ENCODE measurements at places on chromosomes 7 and 10.

DNA sequence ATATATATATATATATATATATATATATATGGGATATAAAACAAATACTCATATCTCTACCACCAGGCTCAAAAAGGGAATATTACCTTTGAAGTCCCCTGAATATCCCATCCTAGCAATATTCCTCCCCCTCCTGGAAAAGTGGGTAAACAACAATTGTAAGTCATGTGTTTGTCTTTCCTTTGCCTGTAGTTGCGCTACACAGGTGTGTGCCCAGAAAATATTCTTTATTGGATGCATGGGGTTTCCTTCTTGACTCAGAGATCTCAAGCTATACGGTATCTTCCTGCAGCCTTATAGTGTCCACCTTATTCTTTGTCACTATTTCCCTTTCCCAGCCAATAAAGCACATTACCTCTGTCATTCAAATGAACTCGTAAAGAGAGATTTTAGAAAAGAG lies 54.2 kb downstream of the MET start:
- no peak for DNase-seq

GRCh38 chr7:42736931-42737330 lies 174.9 kb downstream of the C7orf25 start:
- DNase-seq, result no peak

DNA sequence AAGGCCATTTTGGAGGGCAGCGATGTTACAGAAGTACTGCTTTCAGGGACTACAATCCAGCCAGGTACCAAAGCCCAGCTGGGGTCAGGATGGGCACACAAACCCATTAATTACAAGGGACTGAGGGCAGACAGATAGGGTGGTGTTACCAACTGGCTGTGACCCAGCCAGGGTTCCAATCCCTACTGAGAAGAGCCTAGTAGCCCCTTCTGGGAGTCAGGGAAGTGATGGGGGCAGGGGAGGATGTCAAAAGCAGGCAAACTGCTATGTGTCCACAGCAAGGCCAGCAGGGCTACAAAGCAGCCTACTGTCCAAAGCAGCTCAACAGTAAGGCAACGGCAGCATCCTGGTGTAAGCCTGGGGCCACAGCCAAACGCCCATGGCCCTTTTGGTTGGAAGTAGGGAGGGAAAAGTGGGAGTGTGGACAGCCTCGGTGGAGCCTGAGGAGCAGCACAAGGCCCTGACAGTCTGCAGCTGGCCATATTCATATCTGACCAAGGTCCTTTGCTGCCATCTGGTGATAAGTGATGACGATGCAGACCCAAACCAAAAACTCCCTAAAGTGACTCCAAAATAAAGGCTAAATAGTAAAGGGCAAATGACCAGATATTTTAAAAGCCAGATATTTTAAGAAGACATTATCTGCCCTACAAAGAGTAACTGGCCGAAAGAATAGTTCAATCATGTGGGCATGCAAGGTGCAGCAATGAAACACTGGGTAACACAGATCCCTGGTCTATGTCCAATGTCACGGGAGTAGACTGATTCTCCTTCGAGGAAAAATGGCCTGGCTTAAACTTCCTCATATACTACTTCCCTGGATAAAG lies 56.9 kb downstream of the XPNPEP1 start:
- DNase-seq, result no peak

GRCh38 chr7:112184455-112184854 lies 21.7 kb downstream of the DOCK4 start:
- no peak for DNase-seq

- DNase-seq, result no peak
These were observed 625 bp downstream of the RP9 start for GRCh38 chr7:33108554-33109004.

- DNase-seq, result peak; percentile 8
These were observed 154.3 kb downstream of the ELAPOR2 start for GRCh38 chr7:86904949-86905834.

GRCh38 chr10:78321000-78321399 lies 287.3 kb downstream of the RPS24 start:
- no peak for DNase-seq

DNA sequence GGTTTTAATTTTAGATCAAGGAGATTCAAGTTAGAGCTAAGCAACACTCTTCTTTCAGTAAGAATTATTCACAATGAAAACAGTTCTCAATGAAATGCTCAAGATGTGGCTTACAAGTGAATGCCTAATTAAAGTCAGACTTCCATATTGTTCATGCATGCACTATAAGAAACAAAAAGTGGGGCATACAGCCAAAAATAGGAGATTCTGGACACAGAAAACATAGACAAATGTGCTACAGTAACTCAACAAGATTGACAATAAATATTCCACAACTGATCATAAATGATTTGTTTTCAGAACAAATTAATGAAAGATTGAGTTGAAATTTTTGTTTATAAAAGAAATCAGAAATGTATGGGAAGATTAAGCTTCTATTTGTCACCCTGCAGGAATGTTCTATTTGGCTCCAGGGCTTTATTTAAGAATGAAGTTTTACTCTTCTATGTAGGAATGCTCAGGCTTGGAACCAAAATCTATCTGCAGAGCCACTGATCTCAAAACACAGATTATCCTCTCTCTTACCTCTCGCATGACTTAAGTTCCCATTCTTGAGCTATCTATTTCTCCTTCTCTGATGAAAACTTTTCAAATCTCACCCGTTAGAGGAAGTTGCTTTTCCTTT lies 89.0 kb upstream of the PIP4K2A start:
- DNase-seq, result no peak

DNA sequence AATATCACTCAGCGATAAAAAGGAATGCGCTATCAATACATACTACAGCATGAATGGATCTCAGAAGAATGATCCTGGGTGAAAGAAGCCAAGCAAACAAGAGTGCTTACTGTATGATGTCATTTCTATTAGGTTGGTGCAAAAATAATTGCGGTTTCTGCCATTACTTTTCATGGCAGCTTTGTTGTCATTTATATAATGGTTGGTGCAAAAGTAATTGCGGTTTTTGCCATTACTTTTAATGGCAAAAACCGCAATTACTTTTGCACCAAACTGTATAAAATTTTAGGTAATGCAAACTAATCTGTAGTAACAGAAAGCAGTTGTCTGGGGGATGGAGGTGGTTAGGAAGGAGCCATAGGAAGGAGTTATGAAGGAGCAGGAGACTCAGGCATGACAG lies 318.3 kb upstream of the ZMIZ1 start:
- no peak for DNase-seq

GRCh38 chr7:134619627-134620331 lies 26.9 kb upstream of the BPGM start:
- no peak for DNase-seq

DNA sequence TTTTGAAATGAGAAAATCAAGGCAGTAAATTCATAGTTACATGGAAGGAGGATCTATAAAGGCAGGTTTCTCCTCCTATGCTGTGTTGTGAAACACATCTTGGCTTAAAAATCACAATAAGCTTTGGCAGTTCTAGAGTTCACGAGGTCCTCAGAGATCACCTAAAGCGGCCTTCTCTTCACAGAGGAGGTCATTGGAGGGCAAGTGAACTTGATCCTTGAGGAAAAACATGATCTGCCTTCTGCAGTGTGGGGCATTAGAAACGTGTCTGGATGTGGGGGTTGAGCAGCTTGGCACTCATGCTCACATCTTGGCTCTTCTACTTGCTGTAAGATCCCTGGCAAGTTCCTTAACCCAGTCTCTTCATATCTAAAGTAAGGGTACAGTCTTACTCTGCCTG lies 96.1 kb upstream of the BMPER start:
- no peak for DNase-seq

DNA sequence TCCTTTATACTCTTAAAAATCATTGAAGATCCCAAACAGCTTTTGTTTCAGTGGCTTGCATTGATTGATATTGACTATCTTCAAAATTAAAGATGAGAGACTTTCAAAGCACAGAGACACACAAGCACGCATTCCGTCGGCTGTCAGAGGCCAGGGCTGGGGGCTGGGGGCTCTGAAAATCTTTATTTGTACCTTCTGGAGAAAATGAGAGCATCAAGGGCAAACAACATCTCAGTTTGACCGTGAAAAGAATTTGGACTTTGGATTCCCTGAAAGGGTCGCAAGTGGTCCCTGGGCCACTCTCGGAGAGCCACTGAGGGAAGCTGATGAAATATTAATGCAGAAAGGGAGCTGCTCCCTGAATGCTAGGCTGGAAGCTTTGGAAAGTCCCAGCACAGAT lies 96.4 kb downstream of the CHST15 start:
- no peak for DNase-seq

GRCh38 chr10:98267894-98268693 lies at the start of gene LOXL4:
Gene LOXL4, minus strand, starts transcription at chr10:98268194. Its CDS starts 5,175 bp downstream, at chr10:98263019.
- DNase-seq, result no peak

DNA sequence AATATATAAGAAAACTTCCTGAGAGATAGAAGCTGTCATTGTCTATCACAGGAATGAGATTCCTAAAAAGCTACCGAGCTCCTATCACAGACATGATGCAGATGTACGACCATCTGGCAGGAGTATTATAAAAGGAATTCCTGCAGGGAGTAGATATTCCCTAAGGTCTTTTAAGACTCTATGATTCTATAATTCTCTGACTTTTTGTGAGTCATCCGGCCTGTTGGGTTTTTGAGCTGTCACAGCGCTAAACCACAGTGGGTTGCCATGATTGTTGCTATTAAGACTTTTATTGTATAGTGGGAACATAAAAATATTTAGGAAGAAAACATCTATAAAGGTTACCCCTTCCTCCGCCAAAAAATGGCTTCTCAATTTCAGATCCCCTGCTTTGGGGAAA lies 223.4 kb downstream of the BMPER start:
- no peak for DNase-seq

DNA sequence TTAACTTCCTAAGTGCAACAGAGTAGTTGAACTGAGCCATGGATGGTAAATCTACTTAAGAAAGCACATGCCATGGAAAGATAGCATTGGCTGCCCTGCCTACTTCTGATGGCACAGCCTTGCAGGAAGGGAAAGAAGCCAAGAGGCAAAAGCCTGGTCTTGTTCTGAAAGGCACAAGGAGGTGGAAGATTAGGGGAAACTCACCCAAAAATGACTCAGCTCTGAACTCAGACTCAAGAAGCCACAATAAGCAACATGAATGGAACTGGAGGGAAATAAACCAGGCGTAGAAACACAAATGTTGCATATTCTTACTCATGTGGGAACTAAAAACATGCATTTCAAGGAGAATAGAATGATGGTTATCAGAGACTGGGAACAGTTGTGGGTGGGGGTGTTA lies 20.8 kb upstream of the ALOX5 start:
- DNase-seq, result no peak

DNA sequence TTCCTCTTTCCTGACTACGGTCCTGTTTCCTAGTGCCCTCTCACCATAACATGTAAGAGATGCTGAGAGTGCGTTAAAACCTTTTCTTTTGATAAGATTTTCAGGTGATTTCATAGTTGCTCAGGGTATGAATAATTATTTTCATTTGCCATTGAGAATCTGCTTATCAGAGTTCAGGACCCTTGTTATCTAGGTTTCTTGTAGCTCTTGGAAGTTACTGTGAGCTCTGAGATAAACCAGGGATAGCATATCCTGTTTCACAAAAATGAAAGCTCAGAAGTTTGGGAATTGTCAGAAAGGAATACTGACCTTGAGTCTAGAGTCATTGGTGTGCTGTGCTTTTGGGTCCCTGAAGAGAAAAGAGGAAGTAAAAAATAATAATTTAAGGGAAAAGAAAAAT lies 76.8 kb upstream of the PRKG1 start:
- DNase-seq, result no peak

DNA sequence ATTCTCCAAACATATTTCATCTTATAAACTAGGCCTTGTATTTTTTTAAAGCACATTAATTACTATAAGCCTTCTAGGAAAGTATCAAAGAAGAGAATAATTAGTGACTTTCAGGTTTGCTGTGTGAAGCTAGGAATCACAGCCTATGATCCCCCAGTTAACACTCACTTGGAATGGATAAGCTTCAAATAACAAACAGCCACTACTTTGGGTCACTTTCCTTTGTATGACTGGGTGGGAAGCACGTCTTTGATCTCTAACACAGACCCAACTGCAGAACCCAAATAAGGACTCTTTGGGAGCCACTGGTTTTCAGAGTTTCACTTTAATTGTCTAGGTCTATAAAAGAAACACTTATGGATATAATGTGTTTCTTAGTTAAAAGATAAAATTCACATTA lies 769.3 kb downstream of the MAGI2 start:
- no peak for DNase-seq

DNA sequence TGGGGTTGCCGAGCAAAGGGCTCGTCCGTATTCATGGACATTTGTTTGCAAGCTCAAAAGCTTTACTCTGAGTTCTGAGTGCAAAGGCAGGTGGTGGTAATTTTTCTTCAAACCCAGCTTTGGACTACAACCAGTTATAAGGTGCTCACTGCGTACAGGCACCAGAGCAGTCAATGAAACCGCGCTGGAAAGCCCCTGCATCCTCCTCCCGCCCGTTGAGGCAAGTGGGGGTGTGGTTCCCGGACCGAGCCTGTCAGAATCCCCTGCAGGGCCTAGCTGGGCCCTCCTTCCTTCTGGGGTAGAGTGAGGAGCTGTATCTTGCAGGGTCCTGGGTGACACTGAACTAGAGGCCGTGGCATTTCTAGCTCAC lies 22.3 kb downstream of the AMZ1 start:
- DNase-seq, result no peak

GRCh38 chr10:17665747-17666146 lies 21.8 kb downstream of the STAM start:
- no peak for DNase-seq

GRCh38 chr7:30800785-30801252 lies 29.6 kb downstream of the MINDY4 start:
- no peak for DNase-seq

DNA sequence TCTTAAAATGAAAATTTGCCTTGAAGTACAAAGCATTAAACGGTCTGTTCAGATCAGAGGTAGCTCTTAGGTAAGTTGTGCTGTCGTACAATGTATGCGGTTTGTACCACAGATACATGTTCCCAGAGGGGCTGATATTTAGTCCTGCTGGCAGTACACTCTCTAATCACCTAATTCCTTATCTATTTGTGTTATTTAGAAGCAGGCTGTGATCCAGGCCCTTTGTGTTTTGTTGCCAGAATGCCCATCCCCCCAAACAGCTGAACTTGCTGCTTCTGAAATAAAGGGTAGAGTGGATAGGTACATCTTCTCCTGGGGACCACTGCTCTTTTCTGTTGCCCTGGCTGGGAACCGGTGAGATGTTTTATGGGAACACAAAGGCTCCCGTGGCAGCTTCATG lies 84.5 kb downstream of the SND1 start:
- DNase-seq, result no peak

DNA sequence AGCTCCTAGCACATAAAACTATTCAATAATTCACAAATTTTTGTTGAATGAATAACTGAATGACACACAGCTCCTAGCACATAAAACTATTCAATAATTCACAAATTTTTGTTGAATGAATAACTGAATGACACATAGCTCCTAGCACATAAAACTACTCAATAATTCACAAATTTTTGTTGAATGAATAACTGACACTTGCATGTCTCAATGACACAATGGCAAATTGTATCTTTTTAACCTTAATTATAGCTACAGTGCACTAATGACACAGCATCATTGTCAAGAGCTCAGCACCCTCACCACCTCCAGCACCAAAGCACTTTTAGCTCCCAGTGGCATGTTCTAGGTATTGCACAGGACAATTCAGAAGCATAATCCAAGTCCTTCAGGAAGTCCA lies 131.6 kb downstream of the PDE1C start:
- DNase-seq, result no peak

Data from NCI-H1417 treated with DMSO at 0.1 percent for 48 hours (cell line).